Right cardiac atrium (tissue), 5 donors: ENCODE measurements at places on chromosomes 2 and 18. TPM values are rescaled to one million over a fixed set of nuclear protein-coding genes. Genes with fewer than 3 reads are reported as not detected.

The NT5C1B gene
- not detected for total RNA-seq

The VSNL1 gene
- total RNA-seq, result 33.2 TPM

The INPP5D gene
- total RNA-seq, result 7.8 TPM

The MSGN1 gene
- total RNA-seq, result not detected

The NCKAP1 gene
- total RNA-seq, result 131 TPM

The GKN2 gene
- total RNA-seq, result not detected

The SLC11A1 gene
- total RNA-seq, result 6.4 TPM

The DSEL gene
- 3.3 TPM for total RNA-seq

The TNFAIP6 gene
- 3.5 TPM for total RNA-seq

The RAD51AP2 gene
- total RNA-seq, result 0.26 TPM

The VIT gene
- total RNA-seq, result 10.2 TPM

- no peak for DNase-seq
Measured at GRCh38 chr2:130933501-130933900, 96.8 kb downstream of the ARHGEF4 start.

- DNase-seq, result no peak
Measured at GRCh38 chr2:30195016-30195415, 36.3 kb upstream of the LBH start.

GRCh38 chr2:238024986-238025385, 35.8 kb upstream of the SCLY start:
- no peak for DNase-seq

- DNase-seq, result no peak
Measured at GRCh38 chr18:71168557-71169145, 879.8 kb downstream of the SOCS6 start.

- no peak for DNase-seq
Measured at GRCh38 chr2:151417650-151418049, 7.9 kb downstream of the RIF1 start.

- no peak for DNase-seq
Measured at GRCh38 chr2:127100251-127101047, 6.5 kb downstream of the BIN1 start.

DNA sequence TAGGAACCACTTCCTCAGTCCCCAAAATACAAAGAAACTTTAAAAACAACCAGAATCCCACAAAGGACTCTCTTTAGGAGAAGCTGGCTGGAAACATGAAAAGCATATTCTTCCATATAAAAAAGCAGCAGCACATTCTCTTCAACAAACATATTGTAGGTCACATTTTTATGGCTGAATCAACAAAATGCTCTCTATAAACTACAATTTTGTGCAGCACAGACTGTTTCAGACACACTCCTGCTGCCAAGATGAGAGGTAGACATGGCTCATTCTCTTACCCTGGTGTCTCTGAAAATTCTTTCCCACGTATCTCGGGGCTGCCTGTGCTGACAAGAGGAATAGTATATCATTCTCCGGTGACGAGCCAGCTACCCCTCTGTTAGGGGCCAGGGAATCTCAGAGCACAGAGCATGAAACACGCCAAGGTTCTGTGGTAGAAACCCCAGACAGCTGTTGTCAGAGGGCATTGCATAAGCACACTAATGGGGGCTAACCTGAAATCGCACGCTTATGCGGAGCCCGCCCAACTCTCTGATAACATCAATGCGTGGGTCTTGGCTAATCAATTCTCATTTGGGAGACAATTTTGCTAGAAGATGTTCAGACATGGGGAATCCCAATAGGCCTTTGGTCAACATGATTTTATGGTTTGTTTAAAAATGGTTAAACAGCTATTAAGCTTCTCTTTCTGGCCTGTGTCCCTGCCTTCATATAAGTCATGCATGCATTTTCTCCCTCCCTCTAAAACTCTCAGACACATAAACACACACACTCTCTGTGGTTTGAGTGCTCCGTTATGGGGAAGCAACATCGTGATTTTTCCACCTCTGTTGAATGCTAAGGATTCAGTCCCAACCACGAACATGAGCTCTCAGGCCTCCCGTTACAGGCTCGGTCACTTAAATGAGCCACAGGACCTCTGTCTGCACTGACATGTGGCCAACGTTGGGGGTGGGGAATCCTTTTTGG, 177.5 kb downstream of the INO80D start:
- DNase-seq, result no peak

DNA sequence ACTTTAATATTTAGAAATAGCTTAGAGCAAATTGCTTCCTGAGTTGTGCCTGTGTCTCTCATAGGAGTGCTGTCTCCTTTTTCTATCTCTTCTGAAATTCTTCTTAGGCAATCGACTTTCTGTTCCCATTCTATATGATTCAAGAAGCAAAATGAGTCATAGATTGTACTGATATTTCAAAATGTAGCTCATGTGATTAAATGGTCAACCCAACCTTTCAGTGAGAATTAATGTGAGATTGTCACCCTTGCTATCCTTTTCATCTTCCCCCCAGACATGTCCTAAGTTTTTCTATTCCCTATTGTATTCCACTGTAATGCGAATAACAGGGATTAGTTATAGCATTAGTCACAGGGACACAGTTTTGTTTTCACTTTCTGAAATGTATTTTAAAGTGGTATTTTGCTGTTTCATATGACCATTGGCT, 413.6 kb downstream of the THSD7B start:
- DNase-seq, result no peak

DNA sequence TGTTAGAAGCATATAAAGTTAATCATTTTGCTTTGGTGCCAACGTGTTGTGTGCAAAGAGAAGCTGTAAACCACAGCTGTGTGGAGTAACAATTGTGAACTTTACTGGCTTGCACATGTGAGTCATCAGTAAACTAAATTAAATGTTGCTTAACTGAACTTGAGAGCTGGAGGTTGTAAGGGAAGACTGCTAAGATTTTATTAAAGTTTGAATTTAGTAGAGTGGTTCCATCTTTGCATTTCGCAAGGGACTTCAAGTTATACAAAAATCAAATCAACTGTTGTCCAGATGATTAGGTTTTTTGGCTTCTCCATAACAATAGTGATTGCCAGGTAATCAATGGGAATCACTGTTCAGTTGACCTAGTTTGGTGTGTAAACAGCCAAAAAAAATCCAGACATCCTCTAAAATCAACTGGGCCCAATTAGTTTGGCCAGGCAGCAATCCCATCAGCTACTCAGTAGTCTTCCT, 247.4 kb downstream of the MYO3B start:
- DNase-seq, result no peak

- no peak for DNase-seq
Measured at GRCh38 chr2:215522237-215522636, 86.4 kb upstream of the FN1 start.

GRCh38 chr2:134522496-134523455, 196.0 kb downstream of the TMEM163 start:
- DNase-seq, result no peak

DNA sequence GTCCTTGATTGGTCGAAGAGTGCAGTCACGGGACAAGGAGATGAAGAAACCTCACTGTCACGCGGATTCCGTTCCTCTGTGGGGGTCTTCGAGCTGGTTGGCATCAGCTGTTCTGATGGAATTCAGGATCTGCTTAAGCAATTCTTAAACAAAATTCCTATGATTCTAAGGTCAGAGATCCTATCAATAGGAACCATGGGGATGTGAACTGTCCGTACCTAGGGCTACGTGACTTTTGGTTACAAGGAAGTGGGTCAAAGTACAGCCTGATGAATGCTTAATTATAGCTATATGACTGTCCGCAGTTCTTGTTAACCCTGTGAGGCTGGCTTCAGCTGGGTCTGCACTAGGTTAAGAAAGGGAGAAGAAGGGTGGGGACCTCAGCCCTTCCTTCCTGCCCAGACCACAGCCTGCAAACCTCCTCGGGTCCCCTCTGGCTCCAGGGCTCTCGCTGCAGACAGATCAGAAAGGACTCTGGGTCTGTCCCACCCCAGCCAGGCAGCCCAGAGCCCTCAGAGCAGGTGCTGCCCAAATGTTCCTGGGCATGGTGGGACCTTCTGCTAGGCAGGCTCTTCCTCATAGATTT, 44.2 kb upstream of the TAF1B start:
- peak; percentile 45 for DNase-seq

DNA sequence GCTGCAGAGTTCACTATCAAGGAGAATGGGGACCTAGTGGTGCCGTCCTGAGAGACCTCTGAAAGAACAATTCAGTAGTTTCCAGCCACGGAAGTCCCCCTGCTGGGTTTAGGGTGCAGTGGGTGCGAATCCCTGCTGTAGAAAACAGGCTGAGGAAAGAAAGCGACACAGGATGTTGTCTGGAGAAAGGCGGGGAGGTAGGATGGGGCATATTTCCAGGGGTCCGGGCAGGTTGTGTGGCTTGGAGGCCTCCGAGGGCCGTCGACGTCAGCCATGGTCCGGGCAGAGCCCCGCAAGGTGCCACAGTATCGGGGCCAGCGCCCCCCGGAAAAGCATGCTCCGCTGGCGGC, 807 bp upstream of the CREB1 start:
- no peak for DNase-seq

DNA sequence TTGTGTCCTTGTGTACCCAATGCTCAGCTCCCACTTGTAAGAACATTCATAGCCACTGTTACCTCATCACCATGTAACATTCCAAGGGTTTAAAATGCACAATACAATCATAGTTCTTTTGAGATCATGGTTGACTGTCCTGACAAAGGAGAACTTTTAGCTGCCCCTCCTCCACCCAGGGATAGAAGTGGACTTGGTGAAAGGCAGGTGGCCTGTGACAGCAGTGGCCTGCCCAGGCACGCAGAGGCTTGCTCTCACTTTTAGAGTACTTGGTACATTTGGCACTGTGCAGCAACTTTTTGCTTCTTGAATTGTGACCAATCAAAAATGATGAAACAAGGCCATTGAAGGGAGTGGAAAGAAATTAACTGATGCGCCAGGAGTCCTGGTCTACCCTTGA, 108.7 kb downstream of the ANKRD44 start:
- no peak for DNase-seq

GRCh38 chr2:239026711-239027361, 179.0 kb downstream of the TWIST2 start:
- no peak for DNase-seq

DNA sequence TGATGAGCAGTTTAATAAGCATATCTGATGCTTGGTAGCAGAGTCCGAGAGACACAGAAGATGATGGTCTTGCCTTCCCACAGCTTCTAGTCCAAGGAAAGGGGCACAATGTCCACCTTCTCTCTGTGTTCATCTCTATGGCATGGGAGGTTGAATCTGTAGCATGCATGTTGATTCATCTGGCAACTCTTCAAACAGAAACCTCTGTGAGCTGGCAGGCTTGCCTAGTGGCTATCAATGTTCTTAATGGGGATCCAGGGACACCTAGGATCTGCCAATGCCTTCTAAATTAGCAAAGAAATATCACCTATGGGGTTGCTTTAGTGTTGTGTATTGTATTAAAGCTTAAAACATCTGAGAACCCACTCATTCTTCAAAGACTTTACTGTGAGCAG, 170.8 kb downstream of the INO80D start:
- no peak for DNase-seq

GRCh38 chr2:183998041-183998796, 600.1 kb upstream of the ZNF804A start:
- no peak for DNase-seq

DNA sequence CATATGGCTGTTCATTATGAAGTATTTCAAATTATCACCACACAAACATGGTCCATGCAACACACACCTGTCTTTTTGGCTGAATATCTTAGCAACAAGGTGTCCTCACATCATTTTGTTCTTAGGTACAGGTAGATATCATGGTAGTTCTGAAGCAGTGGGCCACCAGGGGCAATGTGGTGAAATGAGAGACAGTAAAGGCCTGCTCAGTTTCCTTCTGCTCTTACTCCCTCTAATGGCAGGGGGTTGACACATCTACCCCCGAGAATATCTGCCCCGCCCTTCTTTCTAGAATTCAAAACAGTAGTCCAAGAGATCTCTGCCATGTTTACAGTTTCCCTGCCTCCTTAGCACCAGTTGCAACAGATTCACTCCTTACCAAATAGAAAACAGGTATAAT, 147.0 kb upstream of the KLHL14 start:
- no peak for DNase-seq

DNA sequence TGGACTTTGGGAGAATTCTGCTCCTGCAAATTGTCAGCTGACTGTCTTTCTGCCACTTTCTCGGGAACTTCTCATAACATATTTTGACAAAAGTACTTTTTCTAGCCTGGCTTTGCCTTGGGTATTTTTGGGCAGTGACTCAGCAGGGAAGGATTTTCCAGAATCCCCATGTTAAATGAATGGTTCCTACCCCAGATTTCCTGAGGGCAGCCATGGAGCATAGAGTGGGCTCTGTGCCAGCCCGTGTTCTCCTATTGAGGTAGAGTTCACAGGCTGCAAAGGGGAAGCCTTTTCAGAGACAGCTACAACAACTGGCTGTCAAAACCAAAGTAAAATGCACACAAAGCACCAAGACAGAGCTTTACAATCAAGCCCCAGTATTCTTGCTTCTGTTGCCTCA, 59.8 kb downstream of the BMP10 start:
- peak; percentile 84 for DNase-seq

- DNase-seq, result no peak
Measured at GRCh38 chr2:128360711-128361110, 42.0 kb upstream of the HS6ST1 start.

DNA sequence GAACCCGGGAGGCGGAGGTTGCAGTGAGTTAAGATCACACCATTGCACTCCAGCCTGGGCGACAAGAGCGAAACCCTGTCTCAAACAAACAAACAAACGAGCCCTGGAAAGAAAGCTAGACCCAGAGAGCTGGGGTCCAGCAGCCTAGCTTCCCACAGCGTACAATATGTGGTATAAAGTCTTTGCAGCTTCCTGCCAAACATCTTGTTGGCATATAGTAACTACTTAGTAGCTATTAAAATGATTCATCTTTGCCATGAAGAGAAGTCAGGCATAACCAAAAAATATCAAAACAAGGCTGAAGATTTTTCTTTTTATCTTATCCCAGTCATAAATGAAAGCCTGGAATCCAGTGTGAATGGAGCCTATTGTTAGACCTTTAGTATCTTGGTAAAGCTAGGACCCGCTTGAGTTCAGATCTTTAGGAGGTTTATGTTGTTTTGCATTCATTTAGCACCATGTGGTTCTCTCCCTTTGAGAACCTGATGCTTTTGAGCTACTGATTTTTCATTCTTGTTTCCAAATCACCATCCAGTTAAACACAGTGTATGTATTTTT, 139.7 kb upstream of the NOSTRIN start:
- DNase-seq, result no peak

DNA sequence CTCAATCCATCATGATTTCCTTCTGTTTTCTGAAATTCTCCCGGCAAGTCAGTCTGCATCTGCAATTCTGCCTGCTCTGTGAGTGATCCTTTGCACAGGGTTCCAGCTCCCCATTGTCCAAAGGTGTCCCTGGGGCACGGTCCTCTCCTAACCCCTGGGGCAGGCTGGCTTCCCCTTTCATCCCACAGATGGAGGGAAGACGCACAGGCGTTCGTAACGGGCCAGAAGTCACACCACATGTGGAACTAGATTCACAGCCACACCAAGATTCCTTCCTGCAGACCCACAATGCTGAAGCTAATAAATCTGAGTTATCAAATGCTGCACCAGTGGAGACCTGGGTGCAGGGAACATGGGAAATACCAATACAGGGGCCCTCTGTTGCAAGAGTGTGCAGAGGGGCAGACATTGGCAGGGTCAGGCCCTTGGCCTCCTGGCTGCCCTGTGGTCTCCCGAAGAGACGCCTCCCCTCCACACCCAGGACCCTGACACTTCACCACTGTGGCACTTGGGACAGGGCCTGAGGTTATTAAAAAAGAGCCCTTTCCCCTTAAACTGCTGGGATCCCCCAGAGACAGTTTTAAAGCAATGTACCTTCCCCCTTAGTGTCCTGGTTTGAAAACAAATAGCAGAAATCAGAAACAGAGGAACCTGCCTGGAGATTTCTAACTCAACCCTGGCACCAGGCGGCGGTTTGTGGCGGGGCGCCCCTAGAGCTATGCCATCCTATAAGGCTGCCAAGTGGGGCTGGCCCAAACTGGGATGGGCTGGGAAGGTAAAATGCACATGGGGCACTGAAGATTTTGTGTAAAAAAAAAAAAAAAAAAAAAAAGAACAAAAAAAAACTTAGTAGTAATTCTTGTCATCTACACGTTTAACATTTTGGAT, 15.4 kb downstream of the ZNF516 start:
- DNase-seq, result no peak
